ENCODE measurements at places on chromosomes 12 and 14. TPM values are rescaled to one million over a fixed set of nuclear protein-coding genes. Genes with fewer than 3 reads are reported as not detected.

The PPP1R13B gene
- total RNA-seq: 3.0 TPM

The TAS2R43 gene
- 0.29 TPM for total RNA-seq

DNA sequence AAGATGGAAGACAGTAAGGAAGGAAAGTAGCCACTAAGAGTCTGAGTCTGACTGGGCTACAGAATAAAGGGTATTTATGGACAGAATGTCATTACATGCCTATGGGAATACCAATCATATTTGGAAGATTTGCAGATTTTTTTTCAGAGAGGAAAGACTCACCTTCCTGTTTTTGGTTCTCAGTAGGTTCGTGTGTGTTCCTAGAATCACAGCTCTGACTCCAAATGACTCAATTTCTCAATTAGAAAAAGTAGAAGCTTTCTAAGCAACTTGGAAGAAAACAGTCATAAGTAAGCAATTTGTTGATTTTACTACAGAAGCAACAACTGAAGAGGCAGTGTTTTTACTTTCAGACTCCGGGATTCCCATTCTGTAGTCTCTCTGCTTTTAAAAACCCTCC lies 15.4 kb upstream of the PAPLN start:
- peak; percentile 54 for DNase-seq

GRCh38 chr14:94543449-94544124 lies 17.7 kb upstream of the SERPINA4 start:
- no peak for DNase-seq

GRCh38 chr12:89349814-89350213 lies 2.5 kb downstream of the DUSP6 start:
- no peak for DNase-seq

Data from SJSA1 (cell line).